ENCODE measurements at places on chromosomes 6 and 20.

DNA sequence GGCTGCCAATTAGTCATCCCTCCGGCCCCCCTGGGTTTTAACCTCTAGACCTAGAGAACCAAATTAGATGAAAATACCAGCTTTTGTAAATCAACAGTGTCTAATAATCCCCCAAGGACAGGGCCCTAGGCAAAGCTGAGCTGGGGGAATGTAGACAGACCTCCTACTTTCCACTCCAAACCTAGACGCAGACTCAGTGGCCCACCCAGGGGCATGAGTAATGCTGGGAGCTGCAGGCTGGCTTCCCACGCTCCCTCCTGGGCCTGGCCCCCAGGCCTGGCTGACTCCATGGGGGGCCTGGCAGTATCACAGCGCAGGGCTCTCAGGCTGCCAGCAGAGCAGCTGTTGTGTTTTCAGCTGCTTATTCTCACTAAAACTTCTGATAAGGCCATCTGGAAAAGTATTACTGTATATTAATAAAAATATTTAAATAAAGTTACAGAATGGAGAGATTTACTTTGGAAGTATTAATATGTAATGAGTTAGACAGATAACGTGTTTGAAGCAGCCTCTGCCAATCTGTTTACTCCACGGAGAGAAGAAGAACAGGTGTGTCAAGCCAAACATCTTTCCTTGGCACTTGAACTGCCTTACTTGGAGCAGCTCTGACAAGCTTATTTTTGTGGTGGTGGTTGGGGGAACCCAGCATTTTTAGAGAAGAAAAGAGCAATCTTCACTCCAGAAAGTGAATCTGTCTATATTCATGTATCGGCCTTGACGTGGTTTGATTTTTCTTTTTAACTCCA is 144.0 kb upstream of the AGPAT4 start:
- DNase-seq: no peak

DNA sequence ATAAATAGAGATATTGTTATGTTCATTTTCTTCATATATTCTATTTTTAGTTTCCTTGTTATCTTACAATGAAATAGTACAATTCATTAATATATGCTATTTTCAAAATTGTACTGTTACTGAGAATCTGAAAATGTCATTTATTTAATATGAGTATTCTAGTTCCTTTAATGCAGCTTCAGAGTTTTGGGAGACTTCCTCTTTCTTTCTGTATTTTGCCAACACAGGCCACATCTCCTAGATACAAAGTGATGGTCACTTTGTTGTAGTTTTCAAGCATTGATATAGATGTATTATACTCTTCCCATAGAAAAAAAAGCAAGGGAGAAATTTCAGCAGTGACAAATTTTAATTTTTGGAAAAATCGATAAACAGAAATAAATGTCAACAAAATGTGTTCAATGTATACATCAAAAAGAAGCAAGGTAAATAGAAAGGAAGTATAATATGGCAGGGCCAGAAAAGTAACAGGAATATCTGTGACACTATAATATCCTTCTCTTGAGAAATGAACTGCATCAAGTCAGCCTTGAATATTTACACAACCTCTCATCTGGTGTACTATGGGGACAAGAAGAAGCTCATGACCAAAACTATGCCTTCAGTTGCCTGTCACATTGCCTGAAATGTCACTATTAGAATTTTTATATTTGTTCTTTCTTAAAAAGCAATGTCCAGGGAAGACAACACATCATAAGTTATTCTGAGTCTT is 396.0 kb downstream of the TBC1D32 start:
- DNase-seq: no peak

- DNase-seq: no peak
Measured at GRCh38 chr6:149252622-149253021, 64.9 kb upstream of the TAB2 start.

DNA sequence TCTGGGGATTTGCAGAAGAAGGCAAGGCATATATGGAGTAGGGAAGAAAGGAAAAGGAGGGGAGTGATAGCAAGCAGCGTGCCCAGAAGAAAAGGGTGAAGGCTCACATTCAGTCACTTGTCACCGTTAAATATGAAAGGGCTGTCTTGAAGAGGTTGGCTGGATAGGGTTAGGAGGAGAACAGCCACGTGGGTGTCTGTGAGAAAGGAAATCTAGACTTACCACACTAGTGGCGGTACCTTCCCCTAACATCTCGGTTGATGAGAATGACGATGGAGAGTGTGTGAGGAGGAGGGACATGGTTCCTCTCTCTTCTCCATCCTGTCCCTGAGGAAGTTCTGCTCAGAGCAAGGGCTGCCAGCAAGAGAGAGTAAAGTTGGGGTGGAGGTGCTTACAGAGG is 74.3 kb upstream of the CCN6 start:
- no peak for DNase-seq

- DNase-seq: no peak
Measured at GRCh38 chr6:36947570-36948351, 6.8 kb upstream of the PI16 start.

DNA sequence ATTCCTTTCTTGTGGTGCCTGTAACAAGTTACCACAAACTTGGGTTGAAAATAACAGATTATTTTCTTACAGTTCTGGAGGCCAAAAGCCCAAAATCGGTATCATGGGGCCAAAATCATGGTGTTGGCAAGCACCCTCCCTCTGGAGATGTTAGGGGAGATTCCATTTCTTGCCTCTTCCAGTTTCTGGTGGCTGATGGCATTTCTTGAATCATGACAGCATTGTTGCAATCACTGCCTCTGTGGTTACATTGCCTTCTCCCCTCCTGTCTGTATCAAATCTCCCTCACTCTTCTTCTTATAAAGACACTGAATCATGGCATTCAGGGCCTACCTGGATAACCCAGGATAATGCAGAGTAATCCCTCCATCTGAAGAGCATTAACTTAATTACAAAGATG is 17.9 kb upstream of the TENT5A start:
- no peak for DNase-seq

GRCh38 chr6:164035900-164036485 is 621.5 kb downstream of the QKI start:
- no peak for DNase-seq

DNA sequence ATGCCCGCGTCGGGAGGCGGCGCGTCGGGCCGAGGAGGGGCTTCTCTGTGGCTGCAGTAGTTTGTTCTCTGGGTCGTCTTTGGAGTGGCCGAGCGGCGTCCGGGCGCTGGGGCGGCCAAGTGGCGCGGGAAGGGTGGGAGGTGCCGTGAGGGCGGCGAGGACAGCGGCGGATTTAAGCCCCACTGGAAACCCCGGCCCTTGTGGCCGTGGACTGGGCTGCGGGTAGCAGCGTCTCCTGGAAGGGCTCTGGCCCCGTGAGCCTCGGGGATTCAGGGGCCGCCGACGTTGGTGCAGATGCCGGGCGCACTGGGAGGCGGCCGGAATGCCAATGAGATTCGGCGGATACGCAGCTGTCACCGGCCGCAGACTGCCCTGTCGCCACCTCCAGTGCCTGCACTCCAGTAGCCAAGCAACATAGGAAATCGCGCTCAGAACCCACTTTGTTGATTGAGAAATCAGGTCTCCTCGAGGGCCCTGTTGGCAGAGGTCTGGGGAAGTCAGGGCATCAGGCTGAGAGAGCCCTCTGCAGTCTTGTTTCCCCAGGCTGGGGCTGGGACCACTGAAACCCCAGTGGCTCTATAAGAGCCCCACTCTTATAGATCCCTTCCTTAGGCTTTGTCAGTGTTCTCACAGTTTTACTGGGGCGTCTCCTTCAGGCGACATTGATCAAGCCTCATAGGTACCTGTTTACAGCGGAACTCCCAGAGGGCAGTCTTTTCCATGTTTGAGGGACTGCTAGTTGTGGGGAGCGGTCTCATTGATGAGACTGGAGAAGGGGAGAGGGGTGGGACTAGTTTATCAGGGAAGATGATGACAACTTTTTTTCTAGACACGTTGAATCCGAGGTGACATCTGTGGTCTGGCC is 642 bp downstream of the GZF1 start:
- no peak for DNase-seq

DNA sequence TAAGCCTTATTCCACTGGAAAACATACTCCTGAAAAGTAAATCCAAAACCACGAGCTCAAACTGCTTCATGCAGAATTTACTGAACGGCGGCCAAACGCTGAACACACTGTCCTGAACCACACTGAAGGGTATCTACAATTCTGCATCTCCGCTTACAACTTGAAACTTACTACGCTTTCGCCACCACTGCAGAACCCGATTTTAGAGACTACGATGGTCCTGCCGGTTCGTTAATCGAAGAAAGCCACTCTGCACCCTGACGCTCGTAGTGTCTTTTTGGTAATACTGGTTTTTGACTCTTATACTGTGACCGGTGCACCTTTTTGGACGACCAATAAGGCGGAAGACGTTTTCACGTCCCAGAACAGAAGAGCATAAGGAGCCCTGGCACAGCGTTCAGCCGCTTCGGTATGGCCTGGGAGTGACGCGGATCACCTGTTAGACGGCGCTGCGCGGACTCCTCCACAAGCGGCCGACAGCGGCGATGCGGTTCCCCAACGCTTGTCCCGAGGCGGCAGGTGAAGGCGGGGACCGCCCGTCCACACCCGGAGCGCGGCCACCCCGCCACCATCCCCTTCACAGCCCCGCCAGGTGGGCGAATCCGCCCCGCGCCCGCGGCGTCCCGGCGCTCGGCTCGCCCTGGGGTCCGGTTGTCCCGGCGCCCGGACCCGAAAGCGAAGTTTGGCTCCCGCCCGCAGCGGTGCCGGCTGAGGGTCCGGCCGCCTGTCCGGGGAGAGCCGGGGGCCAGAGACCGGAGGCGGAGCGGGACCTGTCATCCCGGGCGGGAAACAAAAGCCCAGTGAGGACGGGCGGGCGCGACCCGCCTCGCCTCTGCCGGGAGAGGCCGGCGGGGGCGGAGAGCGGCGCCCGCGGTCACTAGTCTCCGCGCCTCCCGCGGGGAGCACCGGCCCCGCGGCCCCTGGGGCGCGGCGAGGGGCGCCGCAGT is 784 bp downstream of the FKBP5 start:
- DNase-seq: peak; percentile 34

DNA sequence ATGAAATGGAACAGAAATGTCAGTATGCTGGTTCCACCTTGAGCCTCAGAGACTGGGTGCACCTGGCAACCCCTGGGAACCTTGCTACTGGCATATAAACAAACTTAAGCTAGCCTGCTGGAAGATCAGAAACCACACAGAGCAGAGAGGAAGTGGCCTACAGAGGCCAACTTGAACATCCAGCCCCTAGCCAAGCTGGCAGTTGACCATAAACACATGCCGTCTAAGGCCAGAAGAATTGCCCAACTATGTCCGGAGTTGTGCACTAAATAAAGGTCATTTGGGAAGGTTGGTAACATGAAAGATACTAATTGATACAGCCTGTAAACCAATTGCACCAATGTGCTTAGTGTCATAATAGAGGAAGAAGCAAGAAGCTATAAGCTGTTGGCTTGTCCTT is 266.6 kb upstream of the BTBD3 start:
- DNase-seq: no peak

GRCh38 chr6:22436134-22436533 is 133.2 kb upstream of the HDGFL1 start:
- no peak for DNase-seq

DNA sequence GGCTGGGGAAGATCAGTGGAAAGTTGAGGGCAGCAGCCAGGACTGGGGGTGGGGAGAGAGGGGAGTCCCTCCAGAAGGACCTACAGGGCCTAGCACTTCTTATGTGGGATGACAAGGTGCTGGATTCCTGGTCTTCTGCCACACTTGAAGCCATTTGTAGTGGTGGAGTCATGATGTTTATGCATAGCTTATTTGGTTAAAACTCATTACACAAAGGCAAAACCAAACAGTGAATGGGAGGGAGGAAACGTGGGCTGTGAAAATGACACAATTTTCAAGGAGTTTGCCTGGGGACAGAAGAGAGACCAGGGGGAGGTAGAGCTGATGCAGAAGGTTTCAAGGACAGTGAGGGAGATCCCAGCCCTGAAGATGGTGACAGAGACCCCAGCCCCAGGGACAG is 50.8 kb downstream of the DACT2 start:
- no peak for DNase-seq

GRCh38 chr6:45707176-45707575 is 308.5 kb downstream of the CLIC5 start:
- no peak for DNase-seq

DNA sequence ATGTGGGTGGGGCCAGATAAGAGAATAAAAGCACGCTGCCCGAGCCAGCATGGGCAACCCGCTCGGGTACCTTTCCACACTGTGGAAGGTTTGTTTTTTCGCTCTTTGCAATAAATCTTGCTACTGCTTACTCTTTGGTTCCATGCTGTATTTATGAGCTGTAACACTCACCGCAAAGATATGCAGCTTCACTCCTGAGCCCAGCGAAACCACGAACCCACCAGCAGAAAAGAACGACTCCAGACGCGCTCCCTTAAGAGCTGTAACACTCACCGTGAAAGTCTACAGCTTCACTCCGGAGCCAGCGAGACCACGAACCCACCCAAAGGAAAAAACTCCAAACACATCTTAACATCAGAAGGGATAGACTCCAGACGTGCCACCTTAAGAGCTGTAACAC is 76.7 kb downstream of the TFAP2A start:
- no peak for DNase-seq

DNA sequence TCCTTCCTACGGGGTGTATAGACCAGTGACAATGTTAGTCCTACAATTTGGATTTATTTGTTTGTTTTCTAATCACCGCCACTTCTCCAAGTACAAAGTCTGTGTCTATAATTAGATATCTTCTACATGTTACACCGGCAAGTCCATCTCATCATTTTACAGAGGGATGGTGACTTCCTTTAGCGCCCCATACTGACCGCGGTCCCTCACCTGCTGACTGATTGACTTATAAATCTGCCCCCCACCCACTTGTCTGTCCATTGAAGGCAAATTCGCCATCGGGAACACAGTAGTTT is 8.9 kb upstream of the NR2E1 start:
- no peak for DNase-seq

DNA sequence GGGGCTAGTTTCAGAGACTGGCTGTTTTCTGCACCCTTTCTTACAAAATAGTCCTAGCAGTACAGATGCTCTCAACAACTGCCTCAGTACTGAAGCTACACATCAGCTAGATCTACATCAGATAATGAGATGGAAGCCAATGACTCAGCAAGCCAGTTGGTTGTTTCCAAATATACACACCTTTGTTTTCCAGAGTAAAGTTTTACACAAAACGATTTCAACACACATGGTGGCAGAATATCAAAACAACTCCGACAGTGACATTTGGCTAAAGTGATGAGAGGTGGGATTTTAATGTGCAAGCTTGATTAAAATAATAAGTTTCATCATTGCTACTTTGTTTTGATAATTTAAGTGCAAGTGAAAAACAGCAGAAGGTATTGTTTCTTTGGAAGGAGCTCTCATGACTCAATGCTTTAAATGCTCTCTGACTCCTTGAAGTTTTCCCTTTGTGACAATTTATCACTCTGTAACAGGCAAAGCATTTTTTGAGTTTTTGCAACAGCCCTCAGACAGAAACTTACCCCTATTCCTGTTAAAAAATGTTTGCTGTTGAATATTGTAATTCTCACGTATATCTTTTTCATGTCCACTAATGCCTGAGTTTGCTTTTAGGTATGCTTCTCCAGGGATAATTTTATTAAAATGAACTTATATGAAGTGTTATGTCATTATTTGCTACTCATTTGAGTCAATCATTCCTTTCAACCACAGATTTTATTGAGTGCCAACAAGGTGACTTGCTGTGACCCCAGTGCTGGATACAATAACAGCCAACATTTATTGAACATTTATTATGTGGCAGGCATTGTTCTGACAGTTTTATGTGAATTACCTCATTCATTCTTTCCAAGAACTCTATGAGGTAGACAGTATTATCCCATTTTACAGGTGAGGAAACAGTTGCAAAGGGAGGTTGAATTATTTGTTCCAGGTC is 882.0 kb downstream of the TFAP2A start:
- DNase-seq: no peak

- no peak for DNase-seq
Measured at GRCh38 chr20:53434662-53435061, 159.0 kb downstream of the ZNF217 start.

GRCh38 chr6:47335466-47335865 is 25.8 kb upstream of the TNFRSF21 start:
- no peak for DNase-seq
